ENCODE measurements at places on chromosomes 5 and 9.
A peak's percentile ranks its signal among the peaks of the same experiment; 100 is the strongest.

DNA sequence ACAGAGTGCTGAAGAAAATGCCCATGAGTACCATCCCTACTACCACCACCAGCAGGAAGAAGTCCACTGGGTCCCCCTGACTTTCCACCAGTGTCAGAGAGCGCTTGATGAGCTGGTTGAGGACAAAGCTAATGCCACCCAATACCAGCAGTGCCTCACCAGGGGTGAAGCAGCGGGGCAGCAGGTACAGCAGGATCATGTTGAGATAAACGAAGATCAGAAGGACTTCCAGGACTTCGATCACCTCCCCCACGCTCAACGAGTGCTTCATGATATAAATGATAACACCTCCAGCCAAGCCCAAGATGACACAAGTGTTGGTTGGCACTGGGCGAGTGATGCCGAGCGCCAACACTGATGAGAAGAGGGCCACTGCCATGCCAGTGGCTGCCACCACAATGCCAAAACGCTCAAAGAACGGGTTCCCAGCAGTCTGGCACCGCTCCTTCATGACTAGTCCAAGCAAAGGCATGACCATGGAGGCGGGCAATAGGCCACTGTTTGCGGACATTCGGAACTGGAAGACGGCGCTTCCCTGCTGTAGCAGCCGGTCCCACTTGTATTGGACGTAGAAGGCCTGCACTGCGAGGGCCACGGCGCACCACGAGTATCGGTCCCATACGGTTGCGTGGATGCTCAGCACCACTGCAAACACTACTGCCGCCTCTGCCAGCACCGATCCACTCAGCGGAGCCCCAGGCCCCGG is 679 bp downstream of the DOLK start:
- no peak for DNase-seq

DNA sequence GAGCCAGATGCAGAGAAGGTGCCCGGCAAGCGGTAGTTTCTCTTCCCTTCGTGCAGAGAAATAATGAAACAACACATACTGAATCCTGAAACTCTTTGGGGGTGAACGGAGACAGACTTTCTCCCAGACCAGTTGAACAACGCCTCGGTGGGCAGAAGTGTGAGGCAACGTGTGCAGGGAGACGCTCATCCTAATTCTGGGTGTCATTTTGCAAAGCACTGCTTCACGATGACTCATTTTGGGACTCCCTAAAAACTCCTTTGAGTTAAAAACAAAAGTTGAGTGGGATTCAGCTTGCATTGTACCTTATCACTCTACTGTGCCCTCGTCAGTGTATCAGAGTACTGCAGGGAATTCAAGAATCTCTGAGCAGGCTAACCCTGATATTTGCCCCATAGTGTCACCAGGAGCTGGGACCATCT is 3.5 kb upstream of the NEK6 start:
- no peak for DNase-seq

GRCh38 chr9:114231273-114231672 is 75.9 kb downstream of the COL27A1 start:
- DNase-seq = no peak

DNA sequence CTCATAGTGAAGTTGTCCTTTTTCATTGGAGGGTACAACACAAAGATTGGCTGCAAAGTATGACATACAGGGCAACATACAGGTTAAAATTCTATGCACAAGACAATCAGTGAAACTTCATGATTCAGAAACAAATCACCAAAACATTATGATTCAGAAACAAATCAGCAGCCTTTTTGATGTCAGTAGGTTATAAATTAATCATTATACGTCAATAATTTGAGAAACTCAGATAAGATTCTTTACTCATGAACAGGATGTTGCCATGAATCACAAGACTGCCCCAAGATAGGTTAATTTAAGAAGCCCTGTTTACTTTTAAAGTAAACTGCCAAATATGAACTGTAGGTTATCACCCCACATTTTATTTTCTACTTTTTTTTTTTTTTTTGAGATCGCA is 62.2 kb upstream of the IL33 start:
- DNase-seq = no peak

- DNase-seq = no peak
These were observed 64.7 kb downstream of the UBE2R2 start for GRCh38 chr9:33881635-33882034.

GRCh38 chr9:26947736-26948135 is 694 bp upstream of the PLAA start:
- no peak for DNase-seq

DNA sequence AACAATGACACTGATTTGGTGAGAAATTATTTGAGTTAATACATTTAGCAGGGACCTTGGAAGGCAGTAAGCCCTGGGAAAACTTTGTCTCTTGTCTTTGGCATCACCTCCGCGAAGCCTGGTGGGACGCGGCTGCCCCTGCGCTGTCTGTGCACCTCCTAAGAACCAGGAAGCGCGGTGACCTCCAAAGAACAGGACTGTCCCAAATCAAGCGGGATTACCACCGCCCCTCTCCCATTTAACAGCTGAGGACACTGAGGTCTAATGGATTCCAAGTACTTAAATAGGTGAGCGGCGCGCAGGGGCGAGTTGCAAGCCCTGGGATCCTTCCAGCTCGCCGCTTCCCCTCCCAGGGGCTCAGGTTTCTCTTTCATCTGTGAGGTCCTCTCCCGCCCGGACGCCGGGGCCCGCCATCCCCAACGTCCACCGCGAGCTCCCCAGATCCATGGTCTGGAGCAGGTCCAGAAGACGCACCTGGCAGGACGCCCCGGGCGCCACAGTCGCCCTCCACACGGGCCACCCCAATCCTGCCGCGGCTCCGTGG is 432 bp downstream of the STARD4 start:
- no peak for DNase-seq

DNA sequence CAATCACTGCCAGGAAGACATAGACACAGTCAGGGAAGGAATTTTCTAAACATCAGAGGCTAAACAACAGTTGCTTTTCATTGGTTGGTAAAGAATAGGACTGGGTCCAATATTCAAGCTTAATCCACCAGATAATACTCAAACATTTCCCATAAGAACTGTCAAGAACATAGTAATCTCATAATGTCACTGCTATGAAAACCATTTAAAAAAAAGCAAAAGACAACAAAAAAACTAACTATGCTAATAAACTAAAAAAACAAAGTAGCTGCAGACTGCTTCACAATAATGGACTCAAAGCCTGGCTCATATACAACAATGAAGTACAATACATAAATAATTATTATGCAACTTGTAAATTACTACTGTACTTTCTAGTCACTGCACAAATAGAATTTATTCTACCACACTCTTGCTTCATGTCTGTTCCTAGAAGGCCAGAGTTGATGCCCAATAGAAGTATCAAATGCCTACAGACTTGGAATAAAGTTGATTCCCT is 148.7 kb downstream of the MLLT3 start:
- DNase-seq = no peak

DNA sequence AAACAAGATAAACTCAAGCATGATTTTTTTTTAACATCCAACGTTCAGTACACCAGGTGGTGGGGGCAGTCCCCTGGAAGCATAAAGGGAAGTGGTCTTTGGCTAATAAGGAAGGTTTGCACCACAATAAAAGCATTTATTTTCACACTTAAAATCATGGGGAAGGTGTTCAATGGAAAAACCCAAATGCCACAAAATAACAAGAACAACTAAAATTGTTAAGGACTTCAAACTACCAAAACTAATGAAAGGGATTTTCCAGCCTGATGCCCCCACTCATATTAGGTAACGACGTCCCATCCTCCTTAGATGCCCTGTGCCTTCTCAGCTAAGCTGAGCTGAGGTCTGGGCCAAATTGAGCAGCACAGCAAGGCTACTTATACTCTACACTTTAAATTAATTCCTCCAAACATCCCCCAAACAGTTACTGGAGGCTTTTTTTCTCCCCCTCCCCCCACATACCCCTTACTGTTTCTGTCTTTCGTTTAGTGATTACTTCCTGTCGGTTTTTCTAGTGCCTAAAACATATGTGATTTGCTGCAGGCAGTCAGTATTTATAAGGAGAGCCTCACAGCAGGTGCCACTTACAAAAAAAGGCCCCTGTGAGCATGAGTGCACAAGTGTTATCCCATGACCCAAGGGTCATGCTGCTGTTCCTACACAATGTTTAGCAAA is 259.7 kb upstream of the ZNF608 start:
- DNase-seq = peak; percentile 53

DNA sequence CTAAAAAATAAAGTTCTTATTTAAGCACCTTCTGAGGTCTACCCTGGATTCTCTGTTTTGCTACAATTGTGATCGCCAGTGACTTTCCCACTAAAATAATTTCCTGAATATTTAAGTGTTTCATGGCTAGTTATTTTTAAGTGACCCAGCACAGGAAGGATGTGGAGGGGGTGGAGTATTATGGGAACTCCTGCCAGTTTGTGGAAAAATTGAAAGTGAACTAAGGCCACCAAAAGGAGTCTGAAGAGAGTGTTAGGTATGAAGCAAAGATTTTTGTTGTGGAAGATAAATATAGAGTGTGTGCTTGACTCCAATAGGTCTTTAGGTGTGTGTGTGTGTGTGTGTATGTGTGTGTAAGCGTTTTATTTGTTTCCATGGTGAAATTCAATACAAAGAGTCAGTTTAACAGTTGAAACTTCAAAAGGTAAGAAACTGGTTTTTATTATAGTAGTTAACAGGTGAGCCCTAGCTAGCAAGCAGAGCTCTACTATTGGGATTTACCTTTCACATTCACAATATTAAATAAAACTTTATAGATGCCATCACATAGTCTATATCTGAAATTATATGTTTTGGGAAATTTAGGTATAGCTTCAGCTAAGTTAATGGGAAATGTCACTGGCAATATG is 25.6 kb downstream of the RASGRF2 start:
- no peak for DNase-seq
